Endodermal cell (in vitro differentiated cells): ENCODE measurements at places on chromosomes 11 and 22. TPM values are rescaled to one million over a fixed set of nuclear protein-coding genes. Genes with fewer than 3 reads are reported as not detected.

- no peaks in the 10 kb centered on the region for H3K36me3 ChIP-seq
- H3K4me1 ChIP-seq: no peaks in the 10 kb centered on the region
- DNase-seq: no peak
Observed at GRCh38 chr11:67558084-67558772, 25.4 kb upstream of the GSTP1 start.

The ENTHD1 gene
- total RNA-seq: not detected in 3 replicates

DNA sequence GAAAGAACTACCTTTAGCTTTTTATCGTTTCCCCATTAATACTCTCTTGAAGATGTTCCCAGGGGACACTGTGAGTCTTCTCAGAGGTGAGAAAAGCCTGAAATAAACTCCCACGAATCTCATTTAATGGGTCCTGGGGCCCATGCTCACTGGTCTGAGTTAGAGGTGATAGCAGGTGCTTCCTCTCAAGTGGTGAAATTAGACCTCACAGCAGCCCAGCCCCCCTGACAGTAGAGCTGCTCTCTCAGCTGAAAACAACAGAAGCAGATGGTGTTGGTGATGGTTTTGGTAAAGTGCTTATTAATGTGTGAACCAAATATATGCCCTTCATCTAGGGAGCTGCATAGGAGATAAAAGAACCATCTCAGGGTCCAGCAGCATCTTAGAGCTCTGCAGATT is 76.8 kb upstream of the VPREB1 start:
- no peak for DNase-seq
- no peaks in the 10 kb centered on the region for H3K4me1 ChIP-seq
- no peaks in the 10 kb centered on the region for H3K36me3 ChIP-seq
- H3K27ac ChIP-seq: no peak overlapping the region

- DNase-seq: no peak
- no peaks in the 10 kb centered on the region for H3K36me3 ChIP-seq
- H3K4me1 ChIP-seq: no peaks in the 10 kb centered on the region
- no peak overlapping the region for H3K27ac ChIP-seq
- no peak overlapping the region for H3K4me3 ChIP-seq
- no peaks in the 10 kb centered on the region for H3K27me3 ChIP-seq
Observed at GRCh38 chr22:23496445-23496833, 83.7 kb downstream of the IGLL1 start.

DNA sequence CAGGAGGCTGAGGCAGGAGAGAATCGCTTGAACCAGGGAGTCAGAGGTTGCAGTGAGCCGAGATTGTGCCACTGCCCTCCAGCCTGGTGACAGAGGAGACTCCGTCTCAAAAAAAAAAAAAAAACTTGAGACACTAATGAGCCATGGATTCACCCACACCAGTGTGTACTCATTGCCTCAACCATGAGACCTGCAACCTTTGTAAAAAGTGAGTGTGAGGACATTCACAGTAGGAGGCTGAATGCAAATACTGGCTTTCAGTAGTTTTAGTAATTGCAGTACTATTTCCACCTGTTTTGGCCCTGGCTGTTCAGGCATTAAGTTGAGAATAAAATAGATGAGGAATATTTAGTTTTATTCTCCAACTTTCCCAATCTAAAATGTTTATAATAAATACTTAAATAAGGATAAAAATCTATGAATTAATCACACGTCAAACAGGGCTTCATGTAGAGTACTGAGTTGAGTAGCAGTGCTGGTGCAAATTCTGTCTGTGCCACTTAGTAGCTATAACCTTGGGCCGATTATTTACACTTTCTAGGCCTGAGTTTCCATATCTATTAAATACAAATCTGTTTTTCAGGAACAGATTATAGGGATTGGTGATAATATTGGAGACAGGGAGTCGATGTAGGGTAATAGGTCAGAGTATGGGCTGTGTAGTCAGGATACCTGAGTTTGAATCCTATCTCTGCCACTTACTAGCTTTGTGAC is 72.8 kb downstream of the PPP2R1B start:
- no peak for DNase-seq
- no peak overlapping the region for H3K4me3 ChIP-seq
- peaks cover 11% of the 10 kb centered on the region for H3K36me3 ChIP-seq
- H3K4me1 ChIP-seq: no peaks in the 10 kb centered on the region

GRCh38 chr11:96260067-96260511 is 82.9 kb downstream of the MAML2 start:
- H3K27ac ChIP-seq: no peak overlapping the region
- H3K36me3 ChIP-seq: no peaks in the 10 kb centered on the region
- no peaks in the 10 kb centered on the region for H3K27me3 ChIP-seq
- DNase-seq: no peak

DNA sequence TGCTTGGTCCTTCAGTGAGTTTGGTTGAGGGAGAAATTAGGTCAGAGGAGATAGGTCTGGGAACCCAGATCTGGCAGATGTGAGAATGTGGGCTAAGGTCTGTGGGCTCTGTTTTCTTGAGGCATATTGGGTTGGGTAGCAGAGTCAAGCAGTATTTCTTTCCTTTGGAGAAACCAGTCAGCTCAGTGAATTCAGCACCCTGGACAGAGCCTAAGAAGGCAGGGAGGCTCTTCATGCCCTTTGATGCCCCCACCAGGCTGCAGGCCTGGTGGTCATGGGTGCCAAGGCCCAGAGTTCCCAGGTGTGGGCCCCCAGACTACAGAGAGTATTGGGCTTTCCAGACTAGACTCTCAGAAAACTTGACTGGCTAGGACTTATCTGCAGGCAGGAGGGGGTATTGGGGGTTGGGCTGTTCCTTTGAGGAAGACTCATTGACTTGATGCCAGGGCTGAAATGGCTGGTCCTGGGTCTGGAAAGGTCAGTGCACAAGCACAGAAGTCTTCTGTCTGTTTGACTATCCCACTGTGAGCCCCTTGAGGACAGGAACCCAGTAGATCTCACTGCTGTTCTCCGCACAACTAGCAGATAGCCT is 45.3 kb upstream of the NECTIN1 start:
- H3K27me3 ChIP-seq: peaks cover 9% of the 10 kb centered on the region
- H3K36me3 ChIP-seq: no peaks in the 10 kb centered on the region
- H3K4me3 ChIP-seq: no peak overlapping the region
- no peaks in the 10 kb centered on the region for H3K4me1 ChIP-seq

GRCh38 chr11:14417617-14418374 is 58.8 kb upstream of the RRAS2 start:
- H3K27ac ChIP-seq: peak overlapping the region; percentile 44
- DNase-seq: no peak
- no peaks in the 10 kb centered on the region for H3K36me3 ChIP-seq
- peaks cover 3% of the 10 kb centered on the region for H3K4me1 ChIP-seq

- H3K4me3 ChIP-seq: no peak overlapping the region
- peak; percentile 72 for DNase-seq
- H3K27ac ChIP-seq: no peak overlapping the region
- H3K4me1 ChIP-seq: no peaks in the 10 kb centered on the region
- H3K27me3 ChIP-seq: no peaks in the 10 kb centered on the region
- H3K36me3 ChIP-seq: peaks cover 9% of the 10 kb centered on the region
Observed at GRCh38 chr11:129117595-129118350, 74.4 kb downstream of the ARHGAP32 start.

The TIMP3 gene
- total RNA-seq: 6.3 to 14.8 TPM (median 7.2 TPM) in 3 replicates

GRCh38 chr11:112589155-112589554 is 328.5 kb upstream of the PLET1 start:
- no peaks in the 10 kb centered on the region for H3K4me1 ChIP-seq
- no peaks in the 10 kb centered on the region for H3K27me3 ChIP-seq
- no peaks in the 10 kb centered on the region for H3K36me3 ChIP-seq
- DNase-seq: no peak

- H3K4me1 ChIP-seq: peaks cover 4% of the 10 kb centered on the region
- H3K4me3 ChIP-seq: no peak overlapping the region
- DNase-seq: peak; percentile 63
Observed at GRCh38 chr11:62604460-62605120, 2.9 kb upstream of the MTA2 start.

The DKK3 gene
- 18.8 to 26.5 TPM (median 18.8 TPM) in 3 replicates for total RNA-seq

DNA sequence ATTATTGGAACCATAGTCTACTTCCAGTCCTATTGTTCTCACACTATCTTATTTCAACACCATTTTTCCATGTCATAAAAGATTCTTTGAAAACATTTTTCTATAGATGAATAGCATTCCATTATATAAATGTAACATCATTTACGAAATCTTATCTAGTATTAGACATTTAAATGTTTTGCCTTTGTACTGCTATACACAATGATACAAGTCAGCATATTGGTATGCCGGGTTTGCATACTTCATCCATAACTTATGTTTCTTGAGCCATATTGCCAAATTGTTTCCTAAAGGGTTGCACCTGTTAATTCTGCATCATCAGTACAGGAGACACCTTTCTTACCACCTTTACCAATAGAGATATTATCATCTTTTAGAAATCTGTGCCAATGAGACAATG is 68.2 kb downstream of the SYT13 start:
- H3K27ac ChIP-seq: no peak overlapping the region
- no peaks in the 10 kb centered on the region for H3K4me1 ChIP-seq
- no peak for DNase-seq
- H3K36me3 ChIP-seq: no peaks in the 10 kb centered on the region
- H3K4me3 ChIP-seq: no peak overlapping the region

- no peak overlapping the region for H3K27ac ChIP-seq
- peaks cover 3% of the 10 kb centered on the region for H3K4me1 ChIP-seq
- peaks cover 14% of the 10 kb centered on the region for H3K27me3 ChIP-seq
- no peaks in the 10 kb centered on the region for H3K36me3 ChIP-seq
Observed at GRCh38 chr11:44016546-44017442, 31.0 kb upstream of the ACCSL start.

The OR4A5 gene
- total RNA-seq: not detected in 3 replicates

DNA sequence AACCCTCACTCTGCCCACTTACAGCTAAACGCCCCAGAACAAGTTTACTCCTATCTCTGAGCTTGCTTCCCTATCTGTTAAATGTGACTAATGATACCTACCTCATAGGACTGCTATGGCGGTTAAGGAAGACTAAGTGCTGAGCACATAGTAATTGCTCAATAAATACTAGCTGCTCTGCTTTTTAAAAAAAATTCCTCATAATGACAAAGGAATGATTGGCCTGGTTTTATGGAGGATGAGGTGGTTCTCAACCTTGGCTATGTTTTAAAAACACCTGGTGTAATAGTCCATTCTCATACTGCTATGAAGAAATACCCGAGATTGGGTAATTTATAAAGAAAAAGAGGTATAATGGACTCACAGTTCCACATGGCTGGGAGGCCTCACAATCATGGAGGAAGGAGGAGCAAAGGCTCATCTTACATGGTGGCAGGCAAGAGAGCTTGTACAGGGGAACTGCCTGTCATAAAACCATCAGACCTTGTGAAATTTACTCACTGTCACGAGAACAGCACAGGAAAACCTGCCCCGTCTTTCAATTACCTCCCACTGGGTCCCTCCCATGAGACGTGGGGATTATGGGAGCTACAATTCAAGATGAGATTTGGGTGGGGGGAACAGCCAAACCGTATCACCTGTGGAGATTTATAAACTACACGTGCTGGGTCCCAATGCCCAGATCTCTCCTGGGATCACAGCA is 127.2 kb upstream of the SYT13 start:
- no peak overlapping the region for H3K27ac ChIP-seq
- H3K36me3 ChIP-seq: no peaks in the 10 kb centered on the region
- H3K27me3 ChIP-seq: no peaks in the 10 kb centered on the region

The MRPL48 gene
- 36.4 and 38.3 TPM in 2 replicates for total RNA-seq

GRCh38 chr11:94147433-94147845 is 18.8 kb downstream of the PANX1 start:
- DNase-seq: no peak
- H3K27me3 ChIP-seq: no peaks in the 10 kb centered on the region
- H3K4me3 ChIP-seq: no peak overlapping the region
- H3K4me1 ChIP-seq: peaks cover 6% of the 10 kb centered on the region
- no peak overlapping the region for H3K27ac ChIP-seq
- H3K36me3 ChIP-seq: no peaks in the 10 kb centered on the region

- H3K4me3 ChIP-seq: no peak overlapping the region
- H3K36me3 ChIP-seq: peaks cover 29% of the 10 kb centered on the region
- no peak for DNase-seq
- no peaks in the 10 kb centered on the region for H3K4me1 ChIP-seq
Observed at GRCh38 chr22:46362934-46363515, 27.5 kb downstream of the TRMU start.

GRCh38 chr11:17558025-17558780 is 11.1 kb downstream of the OTOG start:
- no peak overlapping the region for H3K4me3 ChIP-seq
- no peaks in the 10 kb centered on the region for H3K36me3 ChIP-seq
- peaks cover 79% of the 10 kb centered on the region for H3K27me3 ChIP-seq
- peaks cover 2% of the 10 kb centered on the region for H3K4me1 ChIP-seq

- H3K36me3 ChIP-seq: no peaks in the 10 kb centered on the region
- no peaks in the 10 kb centered on the region for H3K4me1 ChIP-seq
- H3K4me3 ChIP-seq: no peak overlapping the region
- no peaks in the 10 kb centered on the region for H3K27me3 ChIP-seq
- H3K27ac ChIP-seq: no peak overlapping the region
Observed at GRCh38 chr11:134637091-134638015, 225.3 kb upstream of the B3GAT1 start.

DNA sequence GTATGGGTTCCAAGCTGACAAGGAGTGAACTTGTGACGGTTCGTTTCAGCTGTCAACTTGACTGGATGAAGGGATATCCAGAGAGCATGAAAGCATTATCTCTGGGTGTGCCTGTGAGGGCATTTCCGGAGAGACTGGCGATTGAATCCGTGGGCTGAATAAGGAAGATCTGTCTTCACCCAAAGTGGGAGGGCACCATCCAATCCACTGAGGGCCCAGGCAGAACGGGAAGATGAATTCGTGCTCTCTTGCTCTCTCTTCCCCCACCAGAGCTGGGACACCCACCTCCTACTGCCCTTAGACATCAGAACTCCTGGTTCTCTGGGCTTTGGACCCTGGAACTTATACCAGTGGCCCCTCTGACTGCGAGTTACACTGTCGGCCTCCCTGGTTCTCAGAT is 15.5 kb upstream of the CD81 start:
- no peaks in the 10 kb centered on the region for H3K36me3 ChIP-seq
- H3K4me1 ChIP-seq: no peaks in the 10 kb centered on the region
- H3K27ac ChIP-seq: no peak overlapping the region
- no peak overlapping the region for H3K4me3 ChIP-seq

GRCh38 chr11:59859673-59860072 is 6.6 kb downstream of the TCN1 start:
- no peak overlapping the region for H3K4me3 ChIP-seq
- no peaks in the 10 kb centered on the region for H3K4me1 ChIP-seq
- no peaks in the 10 kb centered on the region for H3K36me3 ChIP-seq
- H3K27me3 ChIP-seq: no peaks in the 10 kb centered on the region
- H3K27ac ChIP-seq: no peak overlapping the region

DNA sequence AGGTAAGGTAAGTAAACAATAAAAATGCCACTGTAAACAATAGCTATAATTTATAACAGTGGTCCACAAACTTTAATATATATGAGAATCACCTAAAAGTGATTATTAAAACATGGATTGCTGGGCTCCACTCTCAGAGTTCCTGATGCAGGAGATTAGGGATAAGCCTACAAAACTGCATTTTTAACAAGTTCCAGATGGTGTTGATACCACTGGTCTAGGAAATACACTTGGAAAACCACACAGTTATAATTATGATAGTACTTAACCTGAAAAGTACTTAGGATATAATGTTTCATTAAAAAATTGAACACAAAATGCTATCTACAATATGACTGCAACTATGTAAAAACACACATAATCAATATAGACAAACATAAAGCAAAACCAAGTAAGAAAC is 20.4 kb downstream of the FCHSD2 start:
- H3K4me1 ChIP-seq: no peaks in the 10 kb centered on the region
- H3K27ac ChIP-seq: no peak overlapping the region
- no peak overlapping the region for H3K4me3 ChIP-seq
- no peaks in the 10 kb centered on the region for H3K36me3 ChIP-seq
- DNase-seq: no peak
